ENCODE measurements at places on chromosomes 13 and 19.

DNA sequence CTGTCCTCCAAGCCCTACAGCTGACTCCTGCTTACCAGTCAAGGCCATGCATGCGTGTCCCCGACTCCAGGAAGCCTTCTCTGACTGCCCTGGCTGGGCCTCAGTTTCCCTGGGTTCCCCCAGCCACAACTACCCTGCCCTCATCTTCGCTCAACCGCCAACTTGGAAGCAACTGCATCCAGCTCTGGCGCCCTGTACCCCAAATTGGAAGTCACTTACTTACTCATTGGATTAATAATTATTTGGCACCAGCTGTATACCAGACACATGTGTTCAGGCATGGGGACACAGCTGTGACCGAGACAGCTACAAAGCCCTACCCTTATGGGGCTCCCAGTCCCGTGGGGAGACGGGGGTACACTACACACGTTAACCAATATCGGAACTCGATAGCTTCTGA, 10.9 kb upstream of the SEMA6B start:
- no peak for DNase-seq

DNA sequence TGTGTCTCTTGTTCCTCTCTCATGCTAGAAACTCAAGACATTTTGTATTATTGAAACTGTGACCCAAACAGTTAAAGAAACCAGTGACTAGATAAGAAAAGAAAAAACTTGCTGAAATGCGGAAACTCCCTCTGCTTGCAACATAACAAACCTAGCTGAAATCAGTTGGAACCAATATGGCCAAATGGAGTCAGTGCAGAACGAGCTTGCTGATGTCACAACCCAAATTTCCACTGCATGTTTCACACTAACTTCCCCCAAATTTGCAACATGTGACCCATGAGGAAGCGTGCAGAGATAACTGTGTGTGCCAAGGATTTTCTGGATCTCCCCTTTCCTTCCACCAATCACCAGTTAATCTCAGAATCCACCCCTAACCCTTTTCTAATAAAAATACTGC, 208.0 kb downstream of the DLEU7 start:
- DNase-seq: no peak

DNA sequence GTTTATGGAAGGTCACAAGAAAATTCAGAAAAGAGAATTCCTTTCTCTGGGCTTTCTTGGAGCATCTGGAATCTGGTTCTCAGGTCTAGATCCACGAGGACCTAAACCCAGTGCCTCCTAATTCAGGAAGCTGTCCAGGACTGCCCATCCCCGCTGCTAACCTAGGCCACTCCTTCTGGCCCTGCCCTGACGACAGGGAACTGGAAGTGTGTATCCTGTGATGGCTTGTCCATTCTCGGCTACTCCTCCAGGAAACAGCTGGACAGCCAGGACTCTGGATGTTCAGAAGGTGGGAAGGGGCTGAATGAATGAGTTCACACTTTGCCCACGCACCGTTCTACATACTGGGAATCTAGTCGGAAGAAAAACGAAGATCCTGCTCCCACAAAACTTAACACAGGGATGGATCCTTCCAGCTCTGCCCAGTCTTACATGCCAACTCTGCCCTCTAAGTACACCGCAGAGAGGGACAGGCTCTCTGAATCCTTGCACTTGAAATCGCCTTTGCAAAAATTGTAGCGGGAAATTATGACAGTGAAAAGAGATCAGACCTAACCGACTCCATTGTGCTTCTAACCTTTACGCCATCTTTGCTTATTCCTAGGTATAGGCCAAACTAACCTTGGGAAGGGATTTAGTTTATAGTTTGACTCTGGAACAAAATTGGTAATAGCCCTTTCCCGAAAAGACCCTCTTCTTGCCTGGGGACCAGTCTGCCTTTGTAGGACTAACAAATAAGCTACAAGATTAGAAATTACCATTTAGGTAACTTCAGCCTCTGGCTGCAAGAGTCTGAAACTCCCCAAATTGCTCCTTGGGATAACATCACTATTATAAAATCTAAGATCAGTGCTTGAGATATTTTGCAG, 1.8 kb downstream of the LSM4 start:
- DNase-seq: no peak

- no peak for DNase-seq
These were observed 127.2 kb downstream of the CRYL1 start for GRCh38 chr13:20398459-20398858.

DNA sequence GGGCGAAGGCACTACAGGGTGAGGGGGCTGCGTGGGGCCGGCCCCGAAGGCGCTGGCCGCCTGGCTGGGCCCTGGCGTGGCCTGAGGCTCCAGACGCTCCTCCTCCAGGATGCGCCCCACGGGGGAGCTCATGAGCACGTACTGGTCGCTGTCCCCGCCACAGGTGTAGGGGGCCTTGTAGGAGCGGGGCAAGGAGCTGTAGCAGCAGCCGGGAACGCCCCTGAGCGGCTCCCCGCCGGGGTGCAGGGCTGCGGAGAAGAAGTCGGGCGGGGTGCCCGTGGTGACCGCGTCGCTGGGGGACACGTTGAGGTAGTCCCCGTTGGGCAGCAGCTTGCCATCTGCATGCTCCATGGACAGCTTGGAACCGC, 3.0 kb downstream of the IRS2 start:
- DNase-seq: no peak

DNA sequence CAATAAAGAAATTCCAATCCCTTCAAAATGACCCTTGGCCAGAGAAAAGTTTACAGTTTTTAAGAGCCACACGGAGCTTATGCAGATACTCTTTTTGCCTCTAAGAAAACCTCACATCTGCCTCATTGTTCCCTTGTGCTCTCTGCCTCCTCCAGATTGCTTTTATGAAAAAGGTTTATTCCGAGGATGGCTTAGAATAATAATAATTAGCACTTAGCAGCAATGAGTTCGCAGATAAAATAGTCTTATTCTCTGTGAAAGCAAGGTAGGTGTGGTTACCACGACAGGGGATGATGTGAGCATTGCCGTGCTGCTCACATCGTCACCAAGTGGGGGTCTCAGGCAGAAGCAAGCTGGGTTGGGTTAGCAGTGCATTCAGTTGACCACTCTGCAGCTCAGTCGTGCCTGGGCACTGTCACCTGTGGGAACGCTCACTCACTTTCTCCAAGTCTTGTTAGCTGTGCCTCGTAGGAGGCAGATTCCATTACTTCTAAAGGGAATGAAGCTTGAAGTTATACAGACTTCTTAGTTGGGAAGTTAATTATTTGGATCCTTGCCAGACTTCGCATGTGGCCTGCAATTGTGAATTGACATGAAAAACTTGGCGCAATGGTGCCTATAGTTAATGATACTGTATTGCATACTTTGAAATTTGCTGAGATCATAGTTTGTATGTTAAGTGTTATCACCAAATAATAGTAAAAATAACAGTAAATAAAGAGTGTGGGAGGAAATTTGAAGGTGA, 157.2 kb downstream of the MYO16 start:
- no peak for DNase-seq

- no peak for DNase-seq
These were observed at the start of gene EPS8L1 for GRCh38 chr19:55075371-55075998. Gene EPS8L1, plus strand, starts transcription at chr19:55075869. Its CDS starts 576 bp downstream, at chr19:55076445.

GRCh38 chr13:107192289-107192688, 624.4 kb upstream of the ARGLU1 start:
- no peak for DNase-seq

- DNase-seq: no peak
These were observed 23.0 kb downstream of the LAIR2 start for GRCh38 chr19:54525636-54526035.

DNA sequence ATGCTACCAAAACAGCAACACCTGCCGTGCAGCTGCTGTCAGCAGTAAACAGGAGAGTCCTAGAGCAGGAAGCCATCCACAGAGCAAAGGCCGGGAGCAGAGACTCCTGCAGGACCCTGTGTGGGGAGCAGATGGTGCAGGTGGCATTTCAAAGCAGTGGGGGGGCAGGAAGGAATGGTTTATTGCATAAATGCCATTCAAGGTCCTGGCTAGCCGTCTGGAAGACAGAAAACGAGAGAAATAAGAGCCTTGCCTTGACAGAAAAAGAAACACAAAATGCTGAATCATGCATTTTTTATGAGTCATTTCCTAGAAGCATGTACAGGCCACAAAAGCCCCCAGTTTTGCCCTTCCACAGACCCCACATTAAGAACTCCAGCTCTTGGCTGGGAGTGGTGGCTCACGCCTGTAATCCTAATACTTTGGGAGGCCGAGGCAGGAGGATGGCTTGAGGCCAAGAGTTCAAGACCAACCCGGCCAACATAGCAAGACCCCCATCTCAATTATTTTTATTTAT, 5.4 kb downstream of the RSPH6A start:
- peak; percentile 41 for DNase-seq

- DNase-seq: no peak
These were observed 6.2 kb upstream of the ZNF554 start for GRCh38 chr19:2813235-2814160.
